Glomerular endothelial cell (primary cell): ENCODE measurements at places on chromosomes 11 and 22. TPM values are rescaled to one million over a fixed set of nuclear protein-coding genes. Genes with fewer than 3 reads are reported as not detected.

The MISFA gene
- total RNA-seq, result 1.4 TPM in 1 of 2 replicates, not detected in the other

The HOATZ gene
- not detected in 2 replicates for total RNA-seq

The ZNF280B gene
- 2.5 TPM in 2 replicates for total RNA-seq

The MS4A8 gene
- total RNA-seq, result not detected in 2 replicates

The GAB4 gene
- not detected in 2 replicates for total RNA-seq

The SLC25A18 gene
- total RNA-seq, result not detected in 2 replicates

The PKDREJ gene
- total RNA-seq, result not detected in 2 replicates

The ALDH3B1 gene
- 2.2 and 2.9 TPM in 2 replicates for total RNA-seq

GRCh38 chr11:10604798-10605197 is 36.3 kb upstream of the LYVE1 start:
- DNase-seq, result no peak

DNA sequence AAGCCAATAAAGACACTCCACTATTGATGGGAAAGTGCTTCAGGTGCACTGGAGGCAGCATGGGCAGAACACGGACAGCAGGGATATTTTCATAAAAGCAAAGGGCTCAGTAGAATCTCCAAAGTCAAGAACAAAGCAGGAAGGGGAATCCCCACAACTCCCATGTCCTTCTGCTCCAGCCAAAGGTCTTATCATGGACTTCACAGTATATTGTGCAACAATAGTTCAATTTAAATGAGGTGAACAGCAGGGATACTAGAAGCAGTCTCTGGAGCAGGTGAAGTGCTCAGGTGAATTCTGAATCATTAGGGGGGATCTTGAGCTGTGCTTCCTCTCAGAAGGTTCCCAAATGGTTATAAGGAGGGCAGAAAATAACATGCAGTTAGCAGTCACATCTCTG is 6.6 kb upstream of the OR2D2 start:
- no peak for DNase-seq

DNA sequence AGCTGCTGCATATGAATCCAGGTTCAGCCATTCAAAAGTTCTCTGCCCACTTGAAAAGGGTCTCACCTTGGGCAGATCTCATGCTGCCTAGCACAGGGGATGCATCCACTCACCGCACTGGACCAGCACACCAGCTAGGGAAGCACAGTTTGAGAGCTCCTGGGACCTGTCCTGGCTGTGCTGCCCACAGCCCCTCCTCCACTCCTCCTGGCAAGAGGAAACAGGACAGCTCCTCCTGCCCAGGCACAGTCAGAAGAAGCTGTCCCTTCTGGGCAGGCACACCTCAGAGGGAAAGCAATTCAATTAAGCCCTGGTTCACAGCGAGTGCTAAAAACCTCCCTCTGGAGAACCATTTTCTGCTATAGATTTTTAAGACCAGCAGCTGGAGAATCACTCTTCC is 146.7 kb downstream of the ST3GAL4 start:
- no peak for DNase-seq

DNA sequence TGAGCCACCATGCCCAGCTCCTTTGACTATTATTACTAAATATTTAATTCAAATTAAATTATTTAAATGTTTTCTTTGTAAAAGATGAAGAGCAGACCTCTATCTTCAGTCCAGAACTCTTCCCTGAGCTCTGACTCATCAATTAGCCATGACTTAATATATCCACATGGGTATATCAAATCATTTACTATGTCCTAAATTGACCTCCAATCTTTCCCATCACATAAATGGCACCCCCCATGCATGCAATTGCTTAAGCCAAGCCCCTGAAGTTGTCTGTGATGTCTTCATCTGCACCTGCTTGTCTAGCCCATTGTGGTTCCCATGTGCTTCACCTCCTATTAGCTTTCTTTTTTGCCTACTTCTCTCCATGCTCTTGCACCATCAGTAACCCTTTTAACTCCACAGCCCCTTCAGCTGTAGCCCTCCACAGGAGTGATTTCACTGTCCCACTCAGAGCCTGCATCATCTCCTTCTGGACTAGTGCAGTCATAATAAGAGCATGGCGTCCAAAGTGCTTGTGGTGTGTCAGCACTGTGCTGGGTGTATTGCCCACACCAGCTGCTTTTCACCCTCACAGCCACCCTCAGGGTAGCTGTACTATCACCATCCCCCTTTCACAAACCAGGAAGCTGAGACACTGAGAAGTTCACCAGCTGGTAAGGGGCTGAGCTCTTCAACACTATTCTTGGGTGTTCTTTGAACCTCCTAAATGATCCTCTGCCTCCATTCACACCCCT is 11.8 kb upstream of the THY1 start:
- DNase-seq, result no peak

DNA sequence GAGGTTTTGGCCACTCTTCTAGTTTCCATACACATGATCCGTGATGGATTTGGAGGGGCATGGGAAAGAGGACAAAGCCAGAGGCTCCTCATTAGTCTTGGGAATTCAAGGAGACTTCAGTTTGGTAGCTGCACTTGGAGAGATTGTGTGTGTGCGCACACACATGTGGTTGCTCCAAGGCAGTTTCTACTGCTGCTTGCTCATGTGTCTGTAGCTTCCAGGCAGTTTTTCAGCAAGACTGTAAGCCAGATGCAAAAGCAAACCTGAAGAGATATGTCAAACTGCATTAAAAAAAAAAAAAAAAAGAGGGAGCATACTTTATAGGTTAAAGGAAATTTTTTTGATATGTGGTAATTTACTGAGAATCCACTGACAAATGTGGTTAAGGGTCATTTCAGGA is 95.7 kb downstream of the OSBP2 start:
- DNase-seq, result no peak

GRCh38 chr11:125389339-125390166 is 106.5 kb downstream of the FEZ1 start:
- no peak for DNase-seq

DNA sequence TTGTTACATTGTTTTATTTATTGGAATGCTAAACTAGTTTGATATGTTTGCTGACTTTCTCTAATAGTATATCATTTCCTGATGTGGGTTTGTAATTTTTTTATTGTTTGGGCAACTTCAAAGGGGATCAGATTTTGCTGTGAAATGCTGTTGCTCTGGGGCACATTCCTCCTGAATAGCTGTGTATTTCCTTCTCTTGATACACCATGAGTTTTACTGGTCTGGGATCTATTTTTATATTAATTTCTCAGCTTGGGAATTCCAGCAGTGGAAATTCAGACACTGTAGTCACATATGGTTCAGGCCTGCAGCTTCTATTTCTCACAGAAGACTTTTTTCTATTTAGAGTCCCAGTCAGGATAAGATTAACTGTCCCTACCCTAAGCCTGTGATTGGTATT is 58.9 kb downstream of the RPUSD4 start:
- no peak for DNase-seq

DNA sequence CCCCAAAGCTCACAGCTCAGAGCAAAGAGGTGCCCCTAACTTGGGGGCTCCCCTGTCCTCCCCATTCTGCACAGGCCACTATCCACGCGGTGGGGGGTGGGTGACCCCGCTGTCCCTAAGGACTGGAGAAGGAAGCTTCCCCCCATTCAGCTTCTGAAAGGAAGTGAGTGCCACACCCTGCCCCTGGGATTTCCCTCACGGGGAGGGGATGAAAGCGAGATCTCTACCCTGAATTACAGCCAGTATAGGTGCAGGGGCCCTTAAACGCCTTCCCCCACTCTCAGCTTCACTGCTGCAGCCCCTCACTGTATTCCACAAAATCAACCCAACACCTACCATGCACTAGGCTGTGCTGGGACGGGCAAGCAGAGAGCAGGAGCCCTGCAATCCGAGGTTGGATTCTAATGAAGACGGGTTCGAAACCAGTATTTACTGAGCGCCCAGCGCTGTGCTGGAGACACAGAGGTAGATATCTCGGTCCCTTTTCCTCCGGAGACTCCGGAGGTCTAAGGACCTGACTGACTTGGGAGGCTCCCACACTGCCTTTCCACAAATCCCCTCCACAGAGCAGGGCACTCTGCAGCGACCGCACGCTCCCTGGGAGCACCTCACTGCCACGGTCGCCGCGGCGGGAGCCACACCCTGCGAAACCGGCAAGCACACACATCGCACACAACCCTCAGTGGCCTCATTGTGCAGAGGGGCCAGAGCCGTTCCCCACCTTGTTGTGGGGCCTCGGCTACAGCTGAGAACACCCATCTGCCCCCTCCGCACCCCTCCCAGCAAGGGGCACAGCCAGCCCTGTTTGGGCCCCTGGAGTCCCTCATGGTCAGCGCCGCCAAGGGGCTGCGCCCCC is 1.8 kb downstream of the AHNAK start:
- no peak for DNase-seq

DNA sequence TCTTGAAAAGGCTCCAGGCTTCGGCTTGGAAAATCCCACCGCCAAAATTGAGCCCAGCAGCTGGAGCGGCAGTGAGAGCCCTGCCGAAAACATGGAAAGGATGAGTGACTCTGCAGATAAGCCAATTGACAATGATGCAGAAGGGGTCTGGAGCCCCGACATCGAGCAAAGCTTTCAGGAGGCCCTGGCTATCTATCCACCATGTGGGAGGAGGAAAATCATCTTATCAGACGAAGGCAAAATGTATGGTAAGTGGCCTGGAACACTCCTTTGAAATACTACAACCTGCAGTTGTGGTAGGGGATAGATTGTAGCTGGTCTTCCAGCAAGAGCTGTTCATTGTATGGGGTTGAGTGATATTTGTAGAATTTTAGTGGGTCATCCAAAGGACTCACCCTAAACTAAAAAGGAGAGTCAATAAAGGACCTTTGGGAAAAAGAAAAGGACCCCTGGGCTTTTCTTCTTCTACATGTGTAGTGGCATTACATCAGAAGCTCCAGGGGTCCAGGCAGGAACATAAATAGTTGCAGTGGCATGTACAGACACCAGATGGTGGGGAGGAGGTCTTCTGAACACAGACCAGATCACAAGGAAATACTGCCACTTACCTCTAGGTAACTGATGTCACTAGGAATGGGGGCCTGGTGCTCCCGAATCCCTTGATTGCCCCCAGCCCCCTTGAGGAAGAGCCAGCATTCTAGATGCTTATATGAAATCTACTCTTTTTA is 90.1 kb downstream of the TEAD1 start:
- DNase-seq, result no peak

GRCh38 chr11:107857550-107858216 is 904 bp downstream of the SLC35F2 start:
- DNase-seq, result no peak

DNA sequence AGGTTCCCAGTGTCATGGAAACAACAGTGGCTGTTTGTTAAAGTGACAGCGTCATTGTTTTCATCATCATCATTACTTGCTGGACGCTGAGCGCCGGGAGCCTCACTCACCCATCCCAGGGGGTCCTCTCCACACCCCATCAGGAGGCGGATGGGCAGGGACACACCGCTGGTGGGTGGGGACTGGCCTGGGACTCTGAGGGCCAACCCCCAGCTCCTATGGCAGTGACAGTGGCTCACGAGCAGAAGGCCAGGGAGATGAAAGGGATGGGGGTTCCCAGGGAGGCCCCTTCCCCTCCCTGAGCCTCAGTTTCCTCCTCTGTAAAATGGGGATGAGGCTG is 76.6 kb upstream of the PRR5 start:
- DNase-seq, result no peak

- no peak for DNase-seq
These were observed 583 bp upstream of the PKP3 start for GRCh38 chr11:393219-394033.

DNA sequence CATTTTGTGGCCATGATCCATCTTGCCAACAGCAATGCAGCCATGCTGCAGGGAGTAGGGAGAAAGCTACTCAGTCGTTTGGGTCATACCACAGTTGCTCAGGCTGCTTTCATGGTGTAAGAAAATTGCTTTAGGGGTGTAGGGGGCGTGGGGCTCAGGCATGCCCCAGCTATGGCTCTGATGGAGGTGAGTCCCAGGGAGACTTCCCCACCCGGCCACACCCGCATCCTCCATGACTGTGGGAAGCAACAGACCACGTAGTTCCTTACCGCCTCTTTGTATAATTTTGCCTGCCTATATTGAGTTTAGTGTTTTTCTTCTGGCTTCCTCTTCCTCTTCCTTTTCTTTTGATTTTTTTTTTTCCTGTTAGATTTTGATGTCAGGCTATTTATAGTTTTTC is 58.8 kb downstream of the SPECC1L start:
- DNase-seq, result no peak

DNA sequence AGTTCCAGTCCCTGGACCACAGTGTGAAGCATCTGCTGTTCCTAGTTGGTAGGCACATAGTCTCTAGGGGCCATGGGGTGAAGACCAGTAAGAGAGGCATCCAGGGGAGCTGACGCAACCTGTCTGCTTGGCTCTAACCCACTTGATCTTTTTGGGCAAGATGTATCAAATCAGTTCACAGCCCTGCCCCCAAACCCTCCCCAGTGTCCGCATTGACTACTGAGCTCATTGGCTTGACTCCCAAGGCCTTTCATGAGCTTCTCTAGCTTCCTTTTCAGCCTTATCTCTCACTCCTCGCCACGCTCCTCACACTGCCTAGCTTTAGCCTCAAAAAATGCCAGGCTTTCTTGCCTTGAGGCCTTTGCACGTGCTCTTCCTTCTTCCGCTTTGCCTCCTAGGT is 29.7 kb upstream of the ABCC8 start:
- DNase-seq, result no peak

- no peak for DNase-seq
These were observed 24.4 kb downstream of the ZNF214 start for GRCh38 chr11:6995703-6996102.

DNA sequence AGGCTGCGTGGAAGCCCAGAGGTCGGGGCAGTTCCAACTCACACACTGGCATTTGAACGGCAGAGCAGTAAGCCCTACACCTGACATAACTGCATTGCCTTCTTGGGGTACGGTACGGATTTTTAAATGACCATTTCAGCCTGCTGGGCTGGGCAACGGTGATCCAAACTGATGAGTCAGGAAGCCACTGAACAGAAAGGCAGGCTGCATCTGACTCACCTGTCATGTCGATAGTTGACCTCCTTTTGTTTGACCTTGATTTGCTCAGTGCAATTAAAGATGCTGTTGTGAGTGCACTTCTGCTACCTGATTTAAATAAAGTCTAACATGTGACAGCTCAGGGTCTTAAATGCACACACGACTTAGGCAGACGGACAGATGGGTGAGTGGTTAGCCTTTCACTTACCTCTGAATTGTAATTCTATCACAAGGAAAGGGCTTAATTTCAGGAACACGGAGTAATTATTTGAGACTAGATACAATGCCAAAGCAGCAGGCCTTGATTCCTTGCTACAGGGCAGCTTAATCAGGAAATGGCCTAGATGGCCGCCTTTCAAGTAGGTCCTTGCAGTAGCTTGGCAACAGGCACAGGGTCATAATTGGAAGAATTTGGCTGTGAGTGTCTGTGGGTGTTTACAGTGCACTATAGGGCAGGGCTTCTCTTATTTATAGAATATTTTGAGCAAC is 52.2 kb downstream of the BMAL1 start:
- DNase-seq, result no peak

GRCh38 chr11:86383041-86383955 is 8.6 kb downstream of the CCDC81 start:
- DNase-seq, result no peak
